Stimulated activated CD4-positive, alpha-beta T cell treated with anti-CD3 and anti-CD28 coated beads, TNF-alpha, amount 100 ng/mL, for 24 hours (primary cell): ENCODE measurements at places on chromosomes 1 and 21.

DNA sequence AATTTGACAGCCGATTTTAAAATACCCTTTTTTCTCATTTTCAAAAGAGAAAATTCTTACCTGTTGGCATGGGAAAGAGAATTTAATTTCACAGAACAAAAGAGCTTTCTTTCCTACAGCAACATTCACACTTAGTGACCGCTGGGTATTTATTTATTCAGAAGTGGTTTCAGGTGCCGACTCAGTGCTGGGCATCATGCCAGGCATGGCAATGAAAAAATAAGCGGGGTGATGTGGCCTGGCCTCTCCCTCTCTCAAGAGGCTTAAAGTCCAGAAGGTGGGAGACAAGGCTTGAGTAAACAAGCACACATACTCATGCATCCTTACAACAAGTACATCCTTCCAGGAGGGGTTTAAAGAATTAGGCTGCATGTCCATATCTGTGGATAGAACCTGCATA, 4.1 kb upstream of the PCP4 start:
- no peak for DNase-seq

DNA sequence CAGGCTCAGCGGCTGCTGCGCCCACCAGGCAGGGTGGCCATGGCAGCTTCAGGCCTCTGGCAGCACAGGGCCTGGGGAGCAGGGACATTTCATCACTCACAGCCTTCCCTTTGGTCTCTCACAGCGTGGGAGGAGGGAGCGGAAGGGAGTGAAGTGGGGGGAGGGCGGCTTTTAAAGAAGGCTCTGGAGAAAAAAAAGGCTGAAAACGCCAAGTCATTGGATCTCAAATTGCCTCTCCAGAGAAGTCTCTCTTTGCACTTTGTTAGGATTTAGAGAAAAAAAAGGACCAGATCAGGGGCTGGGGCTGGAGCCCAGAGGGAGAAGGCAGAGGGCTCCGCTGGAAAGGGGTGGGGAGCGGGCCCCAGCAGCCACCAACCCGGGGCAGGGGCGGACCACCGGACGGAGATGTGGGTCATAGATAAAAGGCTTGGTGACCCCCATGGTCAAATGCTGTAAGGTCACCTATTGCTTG, 209.9 kb downstream of the GRIK3 start:
- no peak for DNase-seq

DNA sequence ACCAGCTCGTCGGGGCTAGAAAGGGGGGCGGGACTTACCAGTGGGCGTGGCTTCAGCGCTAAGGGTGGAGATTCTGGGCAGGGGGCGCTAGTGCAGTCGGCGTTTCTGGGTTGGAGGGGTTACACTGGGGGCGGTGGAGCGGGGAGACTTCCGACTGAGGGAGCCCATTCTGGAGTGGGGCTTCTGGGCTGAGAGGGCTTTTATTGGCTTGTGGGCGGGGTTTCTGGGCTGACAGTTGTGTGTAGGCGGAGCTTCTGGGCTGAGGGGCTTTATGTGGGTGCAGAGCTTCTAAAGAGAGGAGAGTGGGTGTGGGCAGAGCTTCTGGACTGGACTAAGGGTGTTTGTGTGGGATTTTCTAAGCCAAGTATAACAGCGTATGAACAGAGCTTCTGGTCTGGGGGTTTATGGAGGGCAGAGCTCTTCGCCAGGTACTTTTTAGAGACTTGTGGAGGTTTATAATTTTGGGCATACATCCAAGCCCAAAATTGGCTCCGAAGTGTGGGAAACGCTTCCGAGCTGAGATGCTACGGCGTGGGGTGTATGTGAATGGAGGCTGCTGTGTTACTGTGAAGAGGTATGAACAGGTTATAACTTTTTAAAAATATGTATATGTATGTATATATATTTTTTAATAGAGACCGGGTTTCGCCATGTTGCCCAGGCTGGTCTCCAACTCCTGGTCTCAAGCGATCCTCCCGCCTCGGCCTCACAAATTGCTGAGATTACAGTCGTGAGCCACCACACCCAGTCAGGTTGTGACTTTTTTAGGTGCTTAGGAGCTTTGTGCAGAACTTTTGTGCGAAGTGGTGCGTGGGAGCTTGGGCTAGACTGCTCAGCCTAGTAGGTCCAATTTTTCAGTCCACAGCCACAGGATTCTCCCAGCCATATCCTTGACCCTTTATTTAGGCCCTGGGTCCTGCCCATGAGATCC, 825 bp downstream of the TMEM39B start:
- no peak for DNase-seq

- DNase-seq: no peak
Measured at GRCh38 chr1:82555501-82555900, 754.8 kb downstream of the ADGRL2 start.

DNA sequence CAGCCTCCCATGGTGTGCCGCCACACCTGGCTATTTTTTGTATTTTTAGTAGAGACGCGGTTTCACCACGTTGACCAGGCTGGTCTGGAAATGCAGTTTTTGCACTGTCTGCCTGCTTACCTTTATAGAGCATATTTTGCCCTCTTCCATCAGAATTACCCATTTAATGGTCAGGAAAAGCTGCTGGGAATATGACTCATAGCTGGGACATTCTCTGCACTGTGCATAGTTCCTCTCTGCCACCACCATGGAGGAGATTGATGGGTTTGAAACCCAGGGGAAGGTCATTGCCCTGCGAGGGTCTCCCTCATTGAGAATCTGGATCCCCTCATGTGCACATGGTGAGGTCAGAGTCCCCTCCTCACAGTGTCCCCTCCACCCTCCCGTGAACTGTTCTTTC, 32.1 kb downstream of the MX1 start:
- no peak for DNase-seq

GRCh38 chr1:230056098-230056497, 10.9 kb upstream of the GALNT2 start:
- no peak for DNase-seq

DNA sequence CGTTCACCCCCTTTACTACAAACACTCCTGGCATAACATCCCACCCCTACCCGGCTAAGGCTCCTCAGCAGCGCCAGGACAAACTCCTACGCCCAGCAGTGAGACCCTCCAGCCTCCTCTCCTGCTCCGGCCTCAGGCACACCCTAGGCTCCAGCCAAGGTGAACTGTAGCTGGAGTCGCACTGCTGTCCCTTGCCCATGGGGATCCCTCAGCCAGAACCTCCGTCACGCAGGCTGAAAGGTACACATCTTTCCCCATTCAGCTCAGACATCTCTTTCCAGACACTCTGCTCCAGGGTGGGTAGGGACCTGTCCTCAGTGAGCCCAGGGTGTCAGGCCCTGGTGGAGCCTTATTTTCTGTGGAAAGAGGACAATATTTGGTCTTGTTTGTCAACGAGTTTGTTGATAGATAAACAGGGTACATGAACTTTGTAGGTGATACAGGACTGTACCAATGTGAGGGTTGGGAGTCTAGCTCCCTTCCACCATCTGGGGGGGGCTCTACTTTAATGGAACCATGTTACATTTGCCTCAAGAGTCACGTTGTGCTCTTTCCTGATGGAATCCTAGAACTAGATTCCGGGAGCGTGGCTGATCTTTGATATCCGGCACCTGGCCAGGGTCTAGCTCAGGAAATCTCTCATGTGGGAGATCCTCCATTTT, 56.5 kb upstream of the SSBP3 start:
- DNase-seq: no peak

- DNase-seq: no peak
Measured at GRCh38 chr1:216823731-216824130, 100.5 kb upstream of the ESRRG start.

GRCh38 chr1:201742476-201742875, 86.5 kb upstream of the IPO9 start:
- no peak for DNase-seq

DNA sequence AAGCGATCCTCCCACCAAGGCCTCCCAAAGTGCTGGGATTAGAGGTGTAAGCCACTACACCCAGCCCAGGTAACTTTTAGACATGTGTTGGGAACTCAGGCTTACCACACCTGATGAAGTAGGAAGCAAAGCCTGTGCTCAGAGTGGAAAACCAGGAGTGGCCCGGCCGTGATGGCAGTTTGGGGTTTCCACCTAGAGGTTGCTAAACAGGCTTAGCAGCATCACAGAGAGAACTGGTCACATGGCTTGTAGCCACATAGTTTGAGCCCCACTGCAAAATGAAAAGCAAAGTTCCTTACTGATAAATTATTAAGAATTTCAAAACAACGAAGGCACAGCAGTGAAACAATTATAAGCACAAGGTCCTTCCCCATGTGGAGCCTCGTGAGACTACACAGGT, 142.6 kb upstream of the CXADR start:
- DNase-seq: no peak

GRCh38 chr1:116545359-116545705, 25.5 kb downstream of the CD58 start:
- no peak for DNase-seq

DNA sequence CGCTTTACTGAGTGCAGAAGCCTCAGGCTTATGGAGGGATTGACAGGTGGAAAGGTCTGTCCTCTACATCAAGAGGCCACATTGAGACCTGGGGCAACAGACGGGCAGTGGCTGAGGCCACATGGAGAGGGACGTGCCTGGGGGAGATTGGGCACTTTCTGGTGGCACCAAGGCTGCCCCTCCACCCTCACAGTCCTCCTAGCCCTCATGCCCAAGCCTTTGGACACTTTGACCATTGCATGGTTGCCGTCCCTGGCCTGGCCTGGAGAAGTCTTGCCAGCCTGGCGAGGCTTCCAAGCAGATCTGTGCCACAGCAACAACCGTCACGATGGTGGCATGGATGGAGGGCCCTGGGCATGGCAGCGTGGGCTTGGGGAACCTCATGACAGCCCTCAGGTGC, 192.1 kb upstream of the VAMP3 start:
- no peak for DNase-seq

- DNase-seq: no peak
Measured at GRCh38 chr1:62978741-62979140, 194.8 kb downstream of the ATG4C start.

DNA sequence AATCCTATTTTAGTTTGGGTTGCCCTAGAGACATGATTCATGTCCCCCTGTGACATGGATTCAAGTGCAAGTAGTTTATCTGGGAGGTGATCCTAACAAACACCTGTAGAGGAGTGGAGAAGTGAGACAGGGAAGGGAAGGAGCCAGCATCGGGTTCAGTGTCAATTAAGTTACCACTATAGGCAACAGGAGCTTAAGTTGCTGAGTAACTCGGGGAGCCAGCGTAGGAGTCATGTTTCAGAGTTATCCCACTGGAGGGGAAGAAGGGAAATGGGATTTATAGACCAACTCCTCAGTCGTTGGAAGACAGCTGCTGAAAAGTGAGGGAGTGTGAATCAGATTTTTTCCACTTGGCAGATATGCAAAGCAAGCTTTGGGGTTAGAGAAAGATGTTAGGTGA, 54.9 kb downstream of the SLC30A7 start:
- DNase-seq: no peak

GRCh38 chr21:32803651-32804050, 32.1 kb upstream of the PAXBP1 start:
- no peak for DNase-seq

GRCh38 chr1:173445164-173445563, 32.0 kb upstream of the PRDX6 start:
- no peak for DNase-seq

DNA sequence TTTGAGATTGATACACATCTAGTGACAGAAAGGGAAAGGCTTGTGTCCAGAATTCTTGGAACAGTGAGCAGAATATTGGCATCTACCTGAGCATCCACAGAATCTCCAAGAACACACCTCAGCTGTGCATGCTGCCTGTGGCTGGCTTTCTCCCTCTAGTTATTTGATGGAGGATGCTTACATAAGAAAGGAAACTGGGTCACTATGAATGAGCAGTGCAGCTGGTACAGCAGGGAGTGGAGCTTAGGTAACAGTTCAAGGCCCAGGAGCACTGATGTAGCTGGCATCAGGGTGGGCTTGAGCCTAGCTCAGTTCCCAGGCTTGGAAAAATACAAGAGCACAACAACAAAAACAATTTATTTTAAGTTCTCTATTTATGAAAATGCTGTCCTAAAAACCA, 26.3 kb downstream of the RGS8 start:
- no peak for DNase-seq

- DNase-seq: no peak
Measured at GRCh38 chr1:107637101-107637500, 327.9 kb downstream of the VAV3 start.

GRCh38 chr1:56146449-56146848, 432.9 kb downstream of the PLPP3 start:
- no peak for DNase-seq

DNA sequence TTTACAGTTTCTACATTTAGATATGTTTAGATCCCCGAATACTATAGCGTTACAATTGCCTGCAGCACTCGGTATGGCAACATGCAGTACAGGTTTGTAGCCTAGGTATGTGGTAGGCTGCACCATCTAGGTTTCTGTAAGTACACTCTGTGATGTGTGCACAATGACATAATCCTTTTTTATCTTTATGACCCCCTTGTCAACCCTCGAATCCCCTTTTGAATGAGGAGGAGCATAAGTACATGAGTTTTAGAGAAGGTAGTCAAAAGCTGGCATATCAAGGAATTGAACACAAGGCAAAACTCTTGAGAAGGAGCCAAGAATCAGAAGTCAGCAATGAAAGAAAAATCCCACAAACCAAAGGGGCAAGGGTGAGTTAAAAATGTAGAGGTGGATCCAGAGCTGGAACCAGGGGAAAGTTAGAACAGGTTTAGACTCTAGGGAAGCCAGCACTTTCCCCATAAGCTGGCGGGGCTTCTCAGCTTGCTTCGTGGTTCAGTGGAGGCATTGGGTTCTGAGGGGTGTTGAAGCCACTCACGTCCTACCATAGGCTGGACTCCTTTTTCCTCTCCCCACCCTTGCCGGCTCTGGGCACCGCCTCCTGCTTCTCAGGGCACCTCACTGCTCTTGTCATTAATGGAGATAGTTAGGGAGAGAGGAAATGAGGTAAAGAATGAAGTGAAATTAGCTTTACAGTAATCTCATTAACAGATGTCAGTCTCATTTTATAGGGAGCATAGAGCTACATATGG, 31.3 kb downstream of the OLFML3 start:
- no peak for DNase-seq

GRCh38 chr21:42006765-42007164, 3.4 kb downstream of the ZBTB21 start:
- DNase-seq: no peak

- no peak for DNase-seq
Measured at GRCh38 chr1:37037690-37038089, 3.4 kb upstream of the GRIK3 start.

GRCh38 chr1:107787299-107787698, 177.7 kb downstream of the VAV3 start:
- no peak for DNase-seq

DNA sequence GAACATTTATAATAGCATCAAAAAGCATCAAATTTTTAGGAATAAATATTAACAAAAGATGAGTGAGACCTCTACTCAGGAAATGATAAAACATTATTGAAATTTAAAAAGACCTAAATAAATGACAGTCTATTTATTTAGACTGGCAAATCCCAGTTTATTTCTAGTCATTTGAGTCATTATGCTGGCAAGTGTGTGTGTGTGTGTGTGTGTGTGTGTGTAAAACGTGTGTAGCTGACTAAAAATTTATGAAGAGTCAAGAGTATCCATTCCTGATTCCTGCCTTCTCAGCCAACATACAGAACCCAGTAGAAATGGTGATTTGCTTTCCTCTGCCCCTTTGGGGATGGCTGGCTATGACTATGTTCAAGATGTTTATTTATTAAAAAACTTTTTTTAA, 46.2 kb downstream of the OSBPL9 start:
- DNase-seq: no peak

GRCh38 chr1:43742026-43742425, 34.7 kb downstream of the ST3GAL3 start:
- no peak for DNase-seq

GRCh38 chr1:33180911-33181890, 642 bp downstream of the TRIM62 start:
- DNase-seq: peak; percentile 24
